Activated CD8-positive, alpha-beta T cell treated with anti-CD3 and anti-CD28 coated beads for 36 hours (primary cell): ENCODE measurements at places on chromosomes 2 and 18. TPM values are rescaled to one million over a fixed set of nuclear protein-coding genes. Genes with fewer than 3 reads are reported as not detected.

- peak; percentile 70 for DNase-seq
Measured at GRCh38 chr2:237696461-237696860, 69.1 kb downstream of the LRRFIP1 start.

GRCh38 chr18:23838233-23838632 lies 149.0 kb downstream of the LAMA3 start:
- DNase-seq: no peak

DNA sequence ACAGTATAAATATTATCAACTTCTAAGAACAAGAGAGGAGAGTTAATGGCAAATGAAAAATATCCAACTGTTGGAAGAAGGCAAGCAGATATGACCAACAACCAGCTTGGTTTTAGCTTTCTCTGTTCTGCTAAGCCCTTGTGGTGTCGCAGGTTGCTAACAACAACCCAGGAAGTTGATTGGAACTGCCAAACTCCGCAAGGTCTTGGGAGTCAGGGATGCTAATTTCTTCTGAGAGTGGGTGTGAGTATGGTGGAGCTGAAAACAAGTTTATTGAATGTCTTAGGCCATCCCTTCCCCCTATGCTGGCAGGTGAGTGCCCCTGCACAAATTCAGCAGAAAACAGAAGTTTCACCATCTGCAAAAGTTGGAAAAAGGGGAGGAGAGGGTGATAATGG lies 17.5 kb downstream of the BZW1 start:
- DNase-seq: no peak

DNA sequence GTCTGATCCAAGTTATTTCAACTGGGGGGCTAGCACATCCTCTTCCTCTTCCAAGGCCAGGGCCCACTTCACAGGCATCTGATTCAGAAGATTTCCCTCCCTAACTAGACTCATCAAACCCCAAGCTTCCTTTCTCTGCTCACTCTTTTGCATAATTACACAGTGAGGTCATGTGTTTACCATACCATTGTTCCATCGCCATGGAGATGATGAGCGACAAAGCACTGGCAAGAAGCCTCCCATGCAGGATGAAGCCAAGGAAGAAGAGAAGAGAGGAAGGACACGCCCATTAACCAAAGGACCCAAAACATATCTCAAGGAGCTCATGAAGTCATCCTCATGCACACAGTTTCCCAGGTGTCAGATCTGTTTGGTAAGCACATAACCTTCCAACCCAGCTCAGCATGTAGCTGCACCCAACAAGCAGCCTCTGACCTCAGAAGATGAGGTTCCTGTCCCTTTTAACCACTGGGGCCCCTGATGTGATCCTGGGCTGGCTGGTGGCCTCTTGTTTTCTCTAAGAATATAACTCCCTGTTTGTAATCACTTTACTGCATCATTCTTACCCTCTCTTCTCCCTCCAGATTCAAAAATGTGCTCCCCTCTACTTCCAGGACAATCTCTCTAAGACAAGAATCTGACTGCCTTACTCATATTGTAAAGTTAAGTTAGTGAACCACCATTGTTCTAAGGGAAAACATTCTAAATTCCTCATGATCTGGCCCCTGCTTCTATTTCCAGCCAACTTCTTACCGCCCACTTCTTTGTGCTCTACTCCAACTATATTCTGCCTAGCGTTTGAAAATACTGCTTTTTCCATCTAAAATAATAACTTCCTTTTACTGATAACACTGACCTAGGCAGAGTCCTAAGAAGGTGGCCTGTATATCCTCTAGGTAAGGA lies 190.1 kb downstream of the TTC32 start:
- no peak for DNase-seq

Gene COL6A3
- 4.1 TPM for total RNA-seq

GRCh38 chr18:78731016-78731397 lies 248.6 kb upstream of the SALL3 start:
- DNase-seq: no peak

Gene RESP18
- not detected for total RNA-seq

DNA sequence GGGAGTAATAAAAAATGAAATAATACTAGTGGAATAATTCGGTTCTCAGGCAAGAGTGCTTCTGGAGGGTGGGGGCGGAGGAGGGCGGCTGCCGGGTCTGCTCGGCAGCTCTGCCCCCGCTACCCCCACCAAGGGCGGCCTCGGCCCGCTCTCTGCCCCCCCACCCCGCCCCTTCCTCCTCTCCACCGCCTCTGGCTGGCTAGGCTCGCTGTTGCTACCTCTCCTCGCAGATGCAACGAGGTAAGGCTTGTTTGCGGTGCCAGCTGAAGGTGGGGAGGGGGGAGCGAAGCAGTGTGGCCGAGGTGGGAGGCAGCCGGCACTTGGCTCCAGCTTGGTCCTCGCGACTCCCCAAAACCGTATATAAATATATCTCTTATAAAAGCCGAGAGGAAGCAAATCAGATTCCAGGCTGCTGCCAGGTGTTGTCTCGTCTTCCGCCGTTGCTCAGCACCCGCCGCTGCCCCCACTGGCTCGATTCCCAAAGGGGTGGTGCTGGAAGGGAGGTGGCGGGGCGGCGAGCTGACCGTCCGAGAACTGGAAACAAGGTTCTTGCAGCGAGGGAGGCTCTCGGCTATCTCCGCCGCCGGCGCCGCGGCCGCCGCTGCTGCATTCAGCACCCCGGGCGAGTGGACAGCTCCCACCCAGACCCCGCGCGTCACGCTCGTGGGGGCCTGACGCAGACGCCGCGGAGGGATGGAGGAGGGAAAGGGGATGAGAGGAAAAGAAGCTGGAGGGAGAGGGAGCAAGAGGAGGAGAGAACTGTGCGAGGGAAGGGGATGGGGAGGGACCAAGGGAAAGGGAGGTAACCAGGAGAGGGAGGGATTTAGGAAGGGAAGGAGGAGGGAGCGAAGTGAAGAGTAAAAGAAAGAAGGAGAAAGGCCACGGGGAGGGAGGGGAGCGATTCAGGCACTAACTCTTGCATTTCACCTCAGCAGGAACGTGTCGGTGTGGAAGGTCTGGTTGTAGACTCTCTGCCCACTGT lies at the start of gene MARCHF4:
Gene MARCHF4 (minus strand): TSS at position 763 of the 982 bp plus-strand sequence. CDS start 2,223 bp downstream, outside the sequence.
- DNase-seq: peak; percentile 65

DNA sequence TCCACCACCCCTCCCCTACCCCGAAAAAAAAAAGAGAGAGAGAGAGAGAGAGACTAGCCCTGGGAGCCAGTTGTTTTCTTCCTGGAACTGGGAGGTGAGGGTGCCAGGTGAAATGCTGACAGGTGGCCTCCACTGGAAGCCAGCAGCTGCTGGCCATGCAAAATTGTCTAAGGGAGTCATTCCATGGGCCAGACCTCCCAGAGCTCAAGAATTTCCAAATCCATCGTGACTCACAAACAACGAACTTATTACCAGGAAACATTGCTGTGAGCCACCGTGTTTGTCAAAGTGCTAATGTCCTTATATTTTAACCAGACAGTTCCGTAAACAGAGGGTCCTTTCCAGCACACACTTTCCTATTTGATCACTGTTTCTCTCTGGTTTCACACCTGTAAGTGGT lies 68.5 kb upstream of the PID1 start:
- DNase-seq: no peak

DNA sequence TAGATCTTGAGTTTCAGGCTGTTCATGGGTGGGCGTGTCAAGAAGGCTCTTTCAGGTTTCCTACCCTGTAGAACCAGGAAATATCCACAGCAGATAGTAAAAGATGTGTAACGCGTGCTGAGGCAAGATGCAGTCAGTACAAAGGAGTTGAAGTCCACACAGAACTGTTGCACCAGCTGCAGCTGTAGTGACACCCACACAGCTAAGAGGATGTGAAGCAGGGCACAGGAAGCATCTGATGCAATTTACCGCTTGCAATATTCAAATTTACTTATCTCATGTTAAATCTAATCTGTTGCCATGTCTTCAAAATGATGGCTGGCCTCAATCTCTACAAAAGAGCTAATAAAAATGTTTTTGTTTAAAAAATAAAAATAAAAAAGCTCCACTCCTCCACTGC lies 132.8 kb downstream of the ARHGAP15 start:
- DNase-seq: peak; percentile 77

DNA sequence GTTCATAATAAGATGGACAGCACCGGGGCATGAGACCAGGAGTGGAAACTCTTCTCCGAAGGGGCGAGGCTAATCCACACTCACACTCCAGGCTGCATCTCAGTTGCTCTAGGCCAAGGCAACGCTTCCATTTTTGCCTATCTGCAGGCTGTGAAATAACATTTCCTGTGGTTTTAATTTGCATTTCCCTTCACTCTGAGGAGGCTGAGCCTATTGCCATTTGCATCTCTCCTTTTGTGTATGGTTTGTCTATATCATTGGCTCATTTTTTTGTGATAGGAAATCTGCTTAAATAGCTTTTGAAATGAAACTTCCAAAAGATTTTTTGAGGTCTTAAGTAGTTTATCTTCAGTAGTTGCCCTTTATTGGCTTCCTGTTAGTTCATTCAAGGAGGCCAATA lies 57.6 kb downstream of the TPGS2 start:
- DNase-seq: no peak

Gene LINC00305
- total RNA-seq: not detected

GRCh38 chr2:62536873-62537547 lies 31.0 kb upstream of the TMEM17 start:
- DNase-seq: no peak

- no peak for DNase-seq
Measured at GRCh38 chr18:32349728-32350395, 120.8 kb downstream of the GAREM1 start.

GRCh38 chr2:212114489-212114888 lies 424.1 kb downstream of the ERBB4 start:
- DNase-seq: no peak

- DNase-seq: peak; percentile 92
Measured at GRCh38 chr18:54284981-54285785, 15.9 kb downstream of the POLI start.

Gene ZNF892
- total RNA-seq: 2.9 TPM

GRCh38 chr2:239835056-239835455 lies 190.1 kb downstream of the NDUFA10 start:
- DNase-seq: no peak

Gene CHRNA1
- total RNA-seq: not detected

DNA sequence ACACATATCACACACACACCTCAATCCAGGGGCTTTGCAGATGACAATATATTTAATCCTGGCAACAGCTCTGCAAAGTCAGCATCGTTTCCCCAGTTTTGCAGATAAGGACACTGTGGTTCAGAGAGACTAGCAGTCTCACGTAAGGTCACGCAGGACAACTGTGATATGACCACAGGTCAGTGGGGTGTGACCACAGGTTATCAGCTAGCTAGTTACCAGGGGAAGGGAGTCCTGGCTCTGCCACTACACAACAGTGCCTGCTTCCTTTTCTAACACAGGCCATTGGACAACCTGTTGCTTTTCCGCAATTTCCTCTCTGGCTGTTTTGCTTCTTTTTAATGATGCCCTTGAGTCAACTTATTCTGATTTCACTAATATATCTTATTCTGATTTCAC lies 33.3 kb downstream of the RBMS1 start:
- DNase-seq: no peak

Gene SLC16A14
- 1.5 TPM for total RNA-seq

DNA sequence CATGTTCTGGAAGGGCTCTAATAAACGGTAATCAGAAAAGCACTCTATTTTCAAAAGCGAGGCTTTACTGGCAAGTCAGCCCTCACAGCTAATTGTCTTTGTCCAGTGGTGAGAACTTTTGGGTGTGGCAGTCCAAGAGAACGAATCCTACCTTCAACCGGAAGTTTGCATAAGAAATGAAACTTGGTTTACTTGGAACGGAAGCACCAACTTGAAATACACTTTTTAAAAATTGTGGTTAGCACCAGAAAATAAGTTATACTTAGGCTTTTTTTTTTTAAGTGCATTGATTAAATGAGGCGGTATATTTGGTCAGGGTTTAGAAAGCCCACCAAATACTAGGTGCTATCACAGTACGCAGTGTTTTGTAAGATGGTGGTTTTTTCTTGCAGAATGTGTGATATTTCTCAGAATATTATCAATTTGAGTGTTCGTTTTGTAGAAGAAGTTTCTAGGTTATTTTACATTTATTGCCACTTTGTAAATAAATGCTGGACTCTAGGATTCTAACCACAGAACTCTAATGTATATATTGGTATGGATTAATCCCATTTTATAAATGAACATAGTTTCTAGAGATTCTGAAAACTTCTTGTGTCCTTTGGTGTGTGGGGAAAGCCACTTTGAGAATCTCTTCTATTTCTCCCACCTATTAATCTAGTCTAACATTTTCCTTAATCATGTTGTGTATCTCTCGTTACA lies 1.2 kb downstream of the MYL12A start:
- peak; percentile 41 for DNase-seq

- no peak for DNase-seq
Measured at GRCh38 chr18:43720041-43720440, 442.8 kb upstream of the SYT4 start.

- DNase-seq: no peak
Measured at GRCh38 chr2:203876328-203876727, 8.8 kb downstream of the CTLA4 start.

DNA sequence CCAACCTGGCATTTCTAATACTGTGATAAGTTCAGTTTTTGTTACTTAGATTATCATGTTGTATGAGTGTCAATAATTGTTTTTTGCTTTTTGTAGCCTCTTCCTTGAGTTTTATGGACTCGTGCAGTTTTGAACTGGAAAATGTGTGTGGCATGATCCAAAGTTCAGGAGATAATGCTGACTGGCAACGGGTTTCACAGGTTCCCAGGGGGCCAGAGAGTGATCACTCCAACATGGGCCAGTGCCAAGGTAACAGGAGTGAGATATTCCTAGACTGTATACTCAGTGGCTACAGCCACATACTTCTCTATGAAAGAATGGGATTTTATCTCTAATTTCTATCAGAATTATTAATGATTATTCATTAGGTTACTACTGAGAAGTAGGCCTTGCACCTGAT lies 18.2 kb downstream of the MEP1B start:
- no peak for DNase-seq

Gene REG1B
- not detected for total RNA-seq

DNA sequence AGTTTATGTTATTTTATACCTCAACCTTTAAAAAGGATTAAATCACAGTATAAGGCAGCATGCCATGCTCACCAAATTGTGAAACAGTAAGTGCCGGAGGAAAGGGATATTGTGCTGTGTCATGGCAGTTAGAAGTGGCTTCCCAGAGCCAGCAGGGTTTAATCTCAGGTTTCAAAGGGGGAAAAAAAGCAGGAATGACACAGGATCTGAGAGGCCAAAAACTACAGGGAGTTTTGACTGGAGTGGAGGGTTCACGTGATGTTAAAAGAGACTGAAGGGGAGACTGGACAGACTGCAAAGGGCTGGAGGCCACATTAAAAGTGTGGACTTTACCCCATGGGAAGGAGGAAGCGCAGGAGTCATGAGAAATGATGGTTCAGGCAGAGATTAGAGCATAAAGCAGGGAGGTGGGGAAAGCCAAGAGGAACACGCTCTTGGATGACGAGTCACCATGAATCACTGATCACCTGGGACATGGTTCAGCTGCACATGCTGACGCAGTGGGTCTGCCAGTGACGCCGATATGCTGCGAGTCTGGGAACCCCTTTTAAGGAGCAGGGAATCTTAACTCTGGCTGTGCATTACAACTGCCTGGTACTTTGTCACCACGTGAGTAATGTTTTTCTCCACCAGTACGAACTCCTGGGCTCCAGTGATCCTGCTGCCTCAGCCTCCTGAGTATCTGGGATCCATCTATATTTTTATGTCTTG lies 6.1 kb downstream of the CHMP1B start:
- DNase-seq: no peak

- no peak for DNase-seq
Measured at GRCh38 chr2:169272010-169272409, 90.3 kb downstream of the LRP2 start.
